Stimulated activated CD4-positive, alpha-beta T cell treated with anti-CD3 and anti-CD28 coated beads, Interleukin-1b, Interleukin-23, amount 100 ng/mL, for 1 hour (primary cell): ENCODE measurements at places on chromosomes 6 and 20.

DNA sequence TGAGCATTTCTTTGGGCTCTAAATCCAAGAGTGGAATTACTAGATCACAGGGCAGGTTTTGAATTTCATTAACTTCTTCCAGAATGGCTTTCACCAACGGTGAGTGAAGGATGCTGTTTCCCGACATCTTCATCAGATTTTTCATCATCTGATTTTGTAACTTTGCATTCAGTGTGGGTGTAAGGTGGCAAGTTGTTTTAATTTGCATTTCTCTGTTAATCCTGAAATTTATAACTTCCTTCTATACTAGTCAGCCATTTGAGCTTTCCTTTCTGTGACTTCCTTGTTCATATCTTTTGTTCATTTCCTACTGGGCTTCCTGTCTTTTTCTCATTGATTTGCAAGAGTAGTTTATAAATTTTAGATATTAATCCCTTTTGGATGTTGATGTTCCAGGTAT, 18.7 kb upstream of the HCK start:
- DNase-seq: no peak

DNA sequence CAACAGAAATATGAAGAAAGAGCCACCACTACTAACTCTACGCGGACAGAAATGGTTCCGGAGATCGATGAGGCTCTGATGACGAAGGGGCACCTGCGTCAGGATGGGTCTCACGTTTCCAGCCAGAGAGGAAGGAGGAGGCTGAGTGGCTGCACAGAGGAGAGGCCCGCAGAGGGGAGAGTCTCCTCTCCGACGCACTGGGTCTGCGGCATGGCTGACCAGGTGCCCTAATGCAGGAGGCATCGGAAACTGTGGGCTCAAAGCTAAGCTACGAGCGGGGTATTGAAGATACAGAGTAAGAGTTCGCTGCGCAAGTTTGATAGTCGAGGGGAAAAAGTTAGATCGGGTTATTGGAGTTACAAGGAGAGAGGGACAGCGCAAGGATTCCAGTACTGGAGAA, 69.9 kb downstream of the TTLL2 start:
- no peak for DNase-seq

DNA sequence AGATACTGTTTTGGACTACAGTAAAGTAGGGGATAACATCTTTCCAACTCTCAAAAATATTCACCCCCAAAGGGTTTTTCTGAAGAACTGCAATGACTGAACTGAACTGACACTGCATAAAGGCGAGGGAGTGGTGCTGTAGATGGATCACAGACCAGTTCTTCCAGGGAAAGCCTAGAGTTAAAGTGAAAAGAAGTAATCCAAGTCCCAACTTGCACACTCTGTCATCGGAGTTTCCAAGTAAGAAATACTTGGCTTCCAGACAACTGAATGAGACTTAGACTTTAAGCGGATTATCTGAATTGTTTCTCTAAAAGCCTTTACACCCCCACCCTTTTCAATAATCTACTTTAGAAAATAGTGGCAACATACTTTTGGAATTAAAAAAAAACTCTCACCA, 134.1 kb upstream of the PREP start:
- DNase-seq: no peak

- DNase-seq: no peak
Observed at GRCh38 chr20:62885046-62885895, 23.6 kb upstream of the TCFL5 start.

GRCh38 chr6:29647927-29648642, 8.8 kb upstream of the MOG start:
- no peak for DNase-seq

- no peak for DNase-seq
Observed at GRCh38 chr20:17756529-17756928, 56.8 kb downstream of the BANF2 start.

DNA sequence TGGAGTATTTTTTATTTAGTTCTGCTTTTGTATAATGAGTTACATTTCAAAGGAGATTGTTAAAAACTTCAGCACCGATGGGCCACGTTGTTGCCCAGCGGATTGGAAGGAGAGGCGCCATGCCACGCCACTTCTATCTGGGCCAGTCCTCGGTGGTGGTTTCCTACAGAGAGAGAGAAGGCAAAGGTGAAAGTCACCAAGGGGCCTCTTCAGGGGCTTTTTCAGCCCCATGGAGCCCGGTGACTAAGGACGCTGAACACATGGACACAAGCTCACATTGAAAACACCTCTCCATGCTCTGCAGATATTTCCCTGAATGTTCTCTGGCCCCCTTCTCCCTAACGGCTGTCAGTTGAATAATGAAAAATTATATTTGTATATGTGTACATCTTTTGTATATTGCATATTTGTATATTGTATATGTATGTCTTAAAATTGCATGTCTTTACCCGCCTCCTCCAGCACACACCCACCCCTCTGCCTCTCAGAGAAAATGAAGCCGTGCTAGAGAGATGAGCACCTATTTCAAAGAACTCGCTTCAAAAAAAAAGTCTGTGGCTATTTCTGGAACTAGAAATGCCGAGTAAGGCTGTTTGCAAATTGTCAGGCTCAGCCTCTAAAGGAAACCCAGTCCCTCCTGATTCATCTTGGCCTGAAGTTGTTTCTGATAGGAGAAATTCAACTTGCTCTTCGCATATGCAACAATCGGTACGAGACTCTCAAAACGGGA, 91.9 kb upstream of the CDH4 start:
- no peak for DNase-seq

DNA sequence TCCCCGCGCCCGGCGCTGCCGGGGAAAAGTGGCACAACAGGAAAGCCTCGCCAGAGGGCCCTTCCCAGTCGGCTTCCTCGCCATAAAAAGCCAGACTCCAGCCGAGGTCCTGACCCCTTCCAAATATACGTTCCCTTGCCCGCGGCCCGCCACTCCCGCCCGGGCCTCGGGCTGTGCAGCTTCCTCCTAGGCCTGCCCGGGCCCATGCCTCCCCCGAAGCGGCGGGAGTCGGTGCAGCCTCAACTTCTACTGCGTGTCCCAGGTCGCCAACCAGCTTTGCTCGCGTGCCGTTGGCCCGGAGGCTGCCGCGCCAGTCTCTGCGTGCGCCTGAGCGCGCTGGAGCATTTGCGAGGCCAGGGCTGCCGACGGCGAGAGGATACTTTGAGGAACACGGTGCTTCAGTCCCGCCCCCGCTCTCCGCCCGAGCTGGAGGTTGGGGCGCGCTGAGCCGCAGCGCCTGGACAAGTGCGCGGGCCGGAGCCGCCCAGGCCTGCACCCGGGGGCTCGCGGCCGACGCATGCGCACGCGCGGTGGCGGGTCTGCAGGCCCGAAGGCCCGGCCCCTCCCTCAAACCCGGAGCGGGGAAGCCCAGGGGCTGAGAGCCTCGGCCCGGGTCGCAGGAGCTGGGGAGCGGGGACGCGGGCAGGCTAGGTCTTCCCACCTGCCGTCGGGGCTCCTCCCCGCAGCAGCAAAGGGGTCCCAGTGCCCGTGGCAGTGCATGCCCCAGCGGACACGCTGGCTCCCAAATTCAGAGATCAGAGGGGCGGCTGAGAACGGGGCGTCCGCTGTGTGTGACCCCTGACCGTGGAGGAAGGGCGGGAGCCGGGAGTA, 10.2 kb downstream of the FOXC1 start:
- DNase-seq: no peak

DNA sequence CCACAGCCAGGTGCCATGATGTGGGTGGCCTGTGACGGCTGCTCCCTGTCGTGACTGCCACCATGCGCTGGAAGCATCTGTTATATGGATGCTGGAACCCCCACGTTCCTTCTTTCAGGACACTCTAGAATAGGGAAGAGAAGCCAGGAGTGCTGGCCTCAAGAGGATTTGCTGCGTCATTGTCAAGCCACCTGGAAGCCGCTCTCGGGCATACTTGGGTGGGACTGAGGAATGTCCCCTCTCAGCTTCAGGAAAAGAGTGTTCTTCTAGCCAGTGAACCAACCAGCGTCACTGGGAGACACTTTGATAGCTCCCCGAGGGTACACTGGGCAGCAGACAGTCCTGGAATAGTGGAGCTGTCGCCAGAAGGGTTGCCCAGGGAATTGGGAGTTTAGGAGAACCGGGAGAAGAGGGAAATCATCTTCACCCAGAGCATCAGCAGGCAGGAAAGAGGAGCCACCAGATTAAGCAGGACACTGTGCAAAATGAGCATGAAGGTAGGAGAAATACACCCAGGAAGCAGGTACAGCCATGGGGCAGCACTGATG, 130.8 kb upstream of the SASH1 start:
- no peak for DNase-seq
